ENCODE measurements at places on chromosomes 3 and 15. TPM values are rescaled to one million over a fixed set of nuclear protein-coding genes. Genes with fewer than 3 reads are reported as not detected.

GNB5 gene
- total RNA-seq: 6.3 TPM

ANKRD34C gene
- 0.06 TPM for total RNA-seq

DNA sequence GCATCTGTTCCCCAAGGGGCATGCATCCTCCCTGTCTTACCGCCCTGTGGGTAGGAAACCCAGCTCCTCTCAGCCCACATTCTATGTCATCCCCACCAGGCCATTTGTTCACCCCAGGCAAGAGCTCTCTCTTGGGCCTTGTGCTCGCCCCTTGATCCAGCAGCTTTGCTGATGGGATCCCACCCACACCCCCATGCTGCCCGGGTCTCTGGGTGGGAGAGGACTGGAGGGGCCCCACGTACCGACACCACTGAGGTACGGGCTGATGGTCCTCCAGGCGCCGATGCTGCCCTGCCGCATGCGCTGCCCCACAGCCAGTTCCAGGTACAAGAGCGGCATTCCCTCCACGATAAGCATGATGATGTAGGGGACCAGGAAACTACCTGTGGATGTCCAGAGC, 14.5 kb downstream of the SLC6A20 start:
- DNase-seq: no peak

DNA sequence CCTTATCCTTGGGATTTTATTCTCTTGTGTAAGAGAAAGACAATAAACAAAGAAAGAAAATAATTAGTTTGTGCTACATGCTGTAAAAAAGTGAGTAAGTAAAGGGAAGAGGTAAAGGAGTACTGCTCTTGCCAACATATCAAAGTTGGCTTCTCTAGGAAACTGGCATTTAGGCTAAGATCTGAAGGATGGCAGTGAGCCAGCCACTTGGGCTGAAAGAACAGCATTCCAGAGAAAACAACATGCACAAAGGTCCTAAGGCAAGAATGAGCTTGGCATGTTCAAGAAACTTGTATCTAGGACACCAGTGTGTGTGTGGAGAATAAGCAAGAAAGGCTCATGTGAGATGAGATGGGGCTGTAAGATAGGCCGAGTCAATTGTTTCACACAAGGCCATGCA, 245.5 kb upstream of the MANF start:
- DNase-seq: no peak

- DNase-seq: peak; percentile 95
Measured at GRCh38 chr15:40044717-40045571, 6.0 kb upstream of the SRP14 start.

NPTN gene
- total RNA-seq: 157 TPM

KLHL40 gene
- not detected for total RNA-seq

DUOXA2 gene
- total RNA-seq: 5.8 TPM

DNA sequence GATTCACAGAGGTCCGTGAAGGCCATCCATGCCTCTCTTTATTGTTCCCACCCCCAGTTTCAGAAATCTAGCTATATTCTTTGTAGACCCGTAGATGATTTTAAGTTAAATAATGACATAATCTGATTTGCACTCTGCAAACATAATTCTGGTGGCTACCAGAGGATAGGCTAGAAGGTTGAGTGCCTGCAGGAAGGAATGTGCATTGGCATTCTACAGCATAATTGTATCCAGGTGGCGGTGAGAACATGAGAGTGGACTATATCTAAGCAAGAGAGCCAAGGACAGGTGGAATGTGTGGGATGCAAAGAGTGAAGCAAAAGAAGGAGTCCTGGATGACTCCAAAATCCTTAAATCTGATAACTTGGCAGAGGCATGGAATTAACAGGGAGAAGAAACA, 298.5 kb upstream of the MME start:
- DNase-seq: no peak

DNA sequence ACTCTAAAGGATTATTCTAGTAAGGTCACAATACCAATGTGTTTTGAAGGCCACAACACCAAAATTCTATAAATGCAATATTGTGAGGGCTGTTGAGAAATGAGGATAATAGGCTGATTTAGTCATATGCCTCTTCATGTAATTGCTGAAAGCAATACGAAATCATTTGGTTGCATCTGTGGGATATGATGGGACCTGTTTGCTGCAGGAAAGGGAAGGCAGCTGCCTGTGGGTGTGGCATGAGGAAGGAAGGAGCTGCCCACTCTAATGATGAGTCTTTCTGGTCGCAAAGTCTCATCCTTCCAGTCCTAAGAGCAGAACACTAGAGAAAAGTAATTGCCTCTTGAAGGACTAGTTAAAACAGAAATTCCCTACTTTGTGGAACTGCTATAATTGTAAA, 245.3 kb upstream of the ZPLD1 start:
- no peak for DNase-seq

- DNase-seq: no peak
Measured at GRCh38 chr3:18830087-18830486, 318.2 kb upstream of the KCNH8 start.

- no peak for DNase-seq
Measured at GRCh38 chr3:118970819-118971218, 63.8 kb downstream of the IGSF11 start.

GRCh38 chr15:72979791-72980190, 72.5 kb upstream of the NEO1 start:
- no peak for DNase-seq

All from mucosa of descending colon (tissue), 3 donors.